Activated T-helper 2 cell treated with anti-CD3 and anti-CD28 coated beads, Interferon-gamma antibody, Interleukin-2, Interleukin-4, amounts not matched to agents 10 μg/mL and 5 μg/mL and 100 μg/mL, durations not matched to agents 14 hours and 24 hours and 36 hours (primary cell): ENCODE measurements at places on chromosomes 12 and 14. TPM values are rescaled to one million over a fixed set of nuclear protein-coding genes. Genes with fewer than 3 reads are reported as not detected.

Gene ERGIC2
- 88.7 and 91.5 TPM in 2 replicates for total RNA-seq

- no peak for DNase-seq
Observed at GRCh38 chr14:39812532-39813320, 380.5 kb upstream of the FBXO33 start.

DNA sequence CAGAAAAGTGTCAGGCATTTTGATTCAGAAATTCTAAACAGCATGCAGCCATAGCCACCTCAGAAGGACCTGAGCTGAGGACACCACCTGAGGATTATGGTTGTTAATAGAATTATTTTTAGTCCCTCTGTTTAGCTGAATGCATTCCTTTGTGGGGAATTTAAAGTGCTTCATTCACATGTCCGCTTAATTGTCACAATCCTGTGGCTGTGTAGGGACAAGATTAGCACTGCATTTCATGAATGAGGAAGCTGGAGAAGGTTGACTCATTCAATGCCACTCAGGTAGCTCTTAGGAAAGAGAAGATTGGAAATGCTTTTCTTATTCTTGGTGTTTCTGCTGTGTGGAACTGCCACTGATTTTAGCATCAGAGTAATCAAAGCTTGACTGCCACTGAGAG is 42.0 kb upstream of the KRR1 start:
- DNase-seq: no peak

- DNase-seq: no peak
Observed at GRCh38 chr12:128286970-128287369, 20.0 kb downstream of the TMEM132C start.

GRCh38 chr14:80260645-80261044 is 49.3 kb upstream of the DIO2 start:
- no peak for DNase-seq

DNA sequence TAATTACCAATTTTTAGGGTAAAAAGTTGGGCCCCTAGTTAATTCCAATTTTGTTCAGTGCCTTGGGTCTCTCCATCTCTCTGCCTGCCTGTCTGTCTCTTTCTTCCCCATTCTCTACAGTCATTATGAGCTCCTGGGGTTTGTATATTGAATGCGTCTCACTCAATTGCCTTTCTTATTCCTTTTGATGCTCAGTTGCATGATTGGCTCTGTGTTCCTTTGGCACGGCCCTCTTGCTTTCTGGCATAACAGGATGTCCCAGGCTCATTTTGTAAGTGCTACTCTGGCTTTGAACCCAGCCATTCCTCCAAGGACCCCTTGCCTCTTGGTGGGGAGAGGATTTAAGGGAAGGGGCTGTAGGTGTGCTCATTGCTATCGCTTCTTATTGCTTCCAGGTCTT is 35.6 kb downstream of the ZNF664 start:
- DNase-seq: no peak

Gene RHNO1
- total RNA-seq: 46.5 and 51.1 TPM in 2 replicates

Gene KRT83
- not detected in 2 replicates for total RNA-seq

- no peak for DNase-seq
Observed at GRCh38 chr12:106632797-106633450, 50.1 kb downstream of the RFX4 start.

DNA sequence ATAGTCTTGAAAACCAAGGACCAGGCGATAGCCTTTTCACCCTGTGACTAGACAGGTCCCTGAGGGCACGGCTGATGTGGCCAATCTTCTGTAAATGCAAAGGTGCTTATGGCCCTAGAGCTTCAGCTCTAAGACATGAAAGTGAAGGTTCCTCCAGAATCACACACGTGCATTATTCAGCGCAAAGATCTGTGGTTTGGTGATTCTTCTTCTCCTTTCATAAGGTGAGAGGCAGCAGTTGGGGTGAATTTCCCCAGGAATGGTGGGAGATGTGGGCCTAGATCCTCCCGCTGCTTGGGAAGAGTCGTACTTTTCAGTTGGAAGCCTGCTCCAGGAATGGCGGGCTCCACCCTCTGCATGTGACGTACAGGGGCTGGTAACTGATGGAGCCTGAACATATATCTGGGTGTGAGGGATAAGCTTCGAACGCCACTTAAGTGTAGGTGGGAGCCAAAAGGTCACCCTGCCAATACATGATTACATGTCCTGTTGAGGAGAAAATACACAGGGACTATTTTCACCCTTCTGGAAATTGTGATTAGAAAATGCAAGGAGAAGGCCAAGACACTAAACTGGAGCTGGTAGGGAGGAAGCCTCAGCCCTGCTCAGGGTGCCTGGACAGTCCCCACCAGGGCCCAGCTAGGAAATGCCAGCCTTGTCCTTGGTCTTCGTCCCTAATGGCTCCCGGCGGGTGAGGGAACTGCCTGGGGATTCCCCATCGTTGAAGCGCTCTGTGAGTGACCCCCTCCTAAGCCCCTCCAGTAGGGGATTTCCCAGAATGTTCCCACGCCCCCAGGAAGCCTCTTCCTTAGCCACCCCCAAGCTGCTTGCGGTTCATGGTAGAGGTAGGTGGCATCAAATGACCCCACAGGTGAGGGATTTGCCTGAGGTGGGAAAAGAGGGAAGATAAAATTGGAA is 17.6 kb downstream of the BATF start:
- DNase-seq: no peak

Gene PEX5
- 26.4 and 28.3 TPM in 2 replicates for total RNA-seq

DNA sequence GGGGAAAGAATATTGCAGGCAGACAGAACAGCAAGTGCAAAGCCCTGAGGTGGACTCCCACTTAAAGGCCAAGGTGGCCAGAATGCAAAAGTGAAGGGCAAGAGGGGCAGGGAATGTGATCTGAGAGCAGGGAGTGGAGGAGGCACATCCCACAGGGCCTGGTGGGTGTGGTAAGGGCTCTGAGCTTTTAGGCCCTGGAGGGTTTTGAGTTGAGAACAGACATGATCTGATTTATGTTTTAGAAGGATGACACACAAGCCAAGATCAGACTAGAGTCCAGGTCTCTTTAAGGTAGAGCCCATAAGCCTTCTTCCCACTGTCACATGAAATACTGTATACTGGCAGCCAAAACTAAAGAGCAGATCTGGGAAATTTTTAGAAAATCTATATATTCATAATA is 162.5 kb downstream of the SLC38A4 start:
- no peak for DNase-seq

DNA sequence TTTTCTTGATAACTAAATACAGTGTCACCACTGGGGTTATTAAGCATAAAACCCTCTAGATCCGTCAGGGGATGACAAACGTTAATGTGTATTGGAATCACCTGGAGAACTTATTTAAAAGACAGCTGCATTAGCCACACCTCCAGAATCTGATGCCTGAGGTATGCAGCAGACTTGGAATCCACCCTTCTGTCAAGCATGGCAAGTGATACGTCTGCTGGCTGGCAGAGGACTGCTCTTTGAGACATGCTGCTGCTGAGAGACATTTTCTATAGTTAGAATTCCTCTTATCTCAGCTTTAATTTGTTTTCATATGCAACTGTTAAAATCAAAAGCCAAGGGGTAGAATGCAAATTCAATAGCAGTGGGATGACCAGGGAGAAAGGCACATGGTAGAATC is 496.3 kb downstream of the NELL2 start:
- no peak for DNase-seq

Gene GARIN6
- not detected in 2 replicates for total RNA-seq
